ENCODE measurements at places on chromosomes 2 and 18.

DNA sequence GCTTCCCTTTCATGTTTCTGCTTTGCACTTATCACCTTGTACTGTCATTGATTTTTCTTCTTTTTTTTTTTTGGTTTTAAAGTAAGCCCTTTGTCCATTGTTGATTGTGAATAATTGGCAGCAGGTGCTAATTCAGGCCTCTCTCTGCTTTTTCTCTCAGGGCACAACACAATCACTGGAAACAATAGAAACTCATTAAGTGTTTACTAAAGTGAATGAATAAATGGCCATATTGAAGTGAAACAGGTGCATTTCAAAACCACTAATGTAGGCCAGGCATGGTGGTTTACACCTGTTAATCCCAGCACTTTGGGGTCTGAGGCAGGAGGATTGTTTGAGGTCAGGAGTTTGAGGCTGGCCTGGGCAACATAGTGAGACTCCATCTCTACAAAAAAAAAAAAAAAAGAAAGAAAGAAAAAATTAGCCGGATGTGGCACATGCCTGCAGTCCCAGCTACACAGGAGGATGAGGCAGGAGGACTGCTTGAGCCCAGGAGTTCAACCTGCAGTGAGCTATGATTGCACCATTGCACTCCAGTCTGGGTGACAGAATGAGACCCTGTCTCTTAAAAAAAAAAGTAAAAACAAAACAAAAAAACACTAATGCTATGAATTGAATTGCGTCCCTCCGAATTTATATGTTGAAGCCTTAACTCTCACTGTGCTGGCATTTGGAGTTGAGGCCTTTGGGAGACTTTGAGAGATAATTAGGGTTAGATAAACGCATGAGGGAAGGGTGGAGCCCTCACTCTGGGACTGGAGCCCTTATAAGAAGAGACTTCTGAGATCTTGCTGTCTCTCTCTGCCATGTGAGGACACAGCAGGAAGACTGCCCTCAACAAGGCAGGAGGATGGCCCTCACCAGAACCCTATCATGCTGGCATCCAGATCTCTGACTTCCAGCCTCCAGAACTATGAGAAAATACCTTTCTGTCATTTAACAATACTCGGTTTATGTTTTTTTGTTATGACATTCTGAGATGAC is 19.9 kb downstream of the SLC38A11 start:
- DNase-seq = no peak

GRCh38 chr2:214215107-214215506 is 195.7 kb upstream of the VWC2L start:
- no peak for DNase-seq

- DNase-seq = no peak
These were observed 136.7 kb downstream of the BCL2 start for GRCh38 chr18:63182861-63183260.

- no peak for DNase-seq
These were observed 189.6 kb upstream of the SIX3 start for GRCh38 chr2:44751754-44752479.

GRCh38 chr18:73908323-73908722 is 239.3 kb downstream of the FBXO15 start:
- DNase-seq = no peak

DNA sequence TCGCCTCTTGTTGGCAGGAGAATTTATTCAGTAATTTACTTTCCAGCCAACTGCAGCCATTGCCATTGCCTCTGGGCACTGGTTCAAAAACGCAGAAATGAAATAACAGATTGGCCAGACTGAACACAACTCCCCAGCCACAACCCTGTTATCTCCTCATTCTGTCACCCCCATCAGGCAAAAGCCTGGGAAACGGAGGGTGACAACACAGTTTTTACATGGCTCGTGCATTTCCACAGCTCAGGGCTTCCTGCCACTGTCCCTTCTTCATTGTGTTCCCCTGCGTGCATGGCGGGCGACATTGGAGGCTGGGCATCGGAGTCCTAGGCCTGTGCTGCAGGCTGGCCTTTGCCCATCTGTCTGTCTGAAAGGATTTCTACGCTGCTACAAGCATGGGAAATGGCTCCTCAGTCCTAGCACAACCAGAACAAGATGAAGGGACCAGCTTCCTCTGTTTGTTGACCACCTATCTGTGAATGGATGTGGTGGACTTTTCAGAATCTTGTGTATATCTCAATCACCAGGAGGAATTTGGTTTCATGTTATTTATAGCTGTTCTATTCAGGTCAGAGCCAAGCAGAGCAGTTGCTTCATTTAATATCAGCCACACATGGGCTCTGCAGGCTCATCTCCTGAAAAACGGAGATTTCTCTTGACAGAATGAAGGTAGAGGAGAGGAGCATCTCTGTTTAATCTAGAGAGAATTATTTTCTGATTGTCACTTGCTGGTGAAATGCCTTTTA is 107.0 kb downstream of the MGAT5 start:
- peak; percentile 67 for DNase-seq

GRCh38 chr2:21694079-21694878 is 570.5 kb downstream of the TDRD15 start:
- no peak for DNase-seq

DNA sequence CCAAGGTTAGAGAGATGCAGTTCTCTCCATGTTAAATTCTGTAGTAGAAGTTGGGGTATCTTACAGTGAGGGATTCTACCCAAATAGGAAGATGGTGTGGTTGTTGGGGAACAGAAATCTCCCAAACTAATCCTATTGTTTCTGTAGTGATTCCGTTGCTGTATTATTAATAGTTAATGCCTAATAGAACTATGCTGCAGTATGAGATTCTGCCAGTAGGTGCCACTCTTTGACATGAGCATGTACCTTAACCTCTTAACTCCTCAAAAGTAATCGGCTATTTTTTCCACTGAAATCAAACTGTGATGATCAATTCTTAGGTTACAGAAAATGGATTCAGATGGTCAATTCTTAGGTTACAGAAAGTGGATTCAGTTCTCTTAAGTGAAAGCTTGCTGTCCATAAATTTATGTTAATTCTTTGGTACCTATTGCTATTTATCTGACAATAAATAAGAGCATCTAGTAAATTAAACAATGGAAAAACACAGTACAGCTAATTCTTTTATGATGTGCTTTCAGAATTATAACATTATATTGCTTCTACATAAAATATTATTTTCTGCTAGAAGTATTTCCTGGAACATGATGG is 97.9 kb upstream of the DLX2 start:
- no peak for DNase-seq

DNA sequence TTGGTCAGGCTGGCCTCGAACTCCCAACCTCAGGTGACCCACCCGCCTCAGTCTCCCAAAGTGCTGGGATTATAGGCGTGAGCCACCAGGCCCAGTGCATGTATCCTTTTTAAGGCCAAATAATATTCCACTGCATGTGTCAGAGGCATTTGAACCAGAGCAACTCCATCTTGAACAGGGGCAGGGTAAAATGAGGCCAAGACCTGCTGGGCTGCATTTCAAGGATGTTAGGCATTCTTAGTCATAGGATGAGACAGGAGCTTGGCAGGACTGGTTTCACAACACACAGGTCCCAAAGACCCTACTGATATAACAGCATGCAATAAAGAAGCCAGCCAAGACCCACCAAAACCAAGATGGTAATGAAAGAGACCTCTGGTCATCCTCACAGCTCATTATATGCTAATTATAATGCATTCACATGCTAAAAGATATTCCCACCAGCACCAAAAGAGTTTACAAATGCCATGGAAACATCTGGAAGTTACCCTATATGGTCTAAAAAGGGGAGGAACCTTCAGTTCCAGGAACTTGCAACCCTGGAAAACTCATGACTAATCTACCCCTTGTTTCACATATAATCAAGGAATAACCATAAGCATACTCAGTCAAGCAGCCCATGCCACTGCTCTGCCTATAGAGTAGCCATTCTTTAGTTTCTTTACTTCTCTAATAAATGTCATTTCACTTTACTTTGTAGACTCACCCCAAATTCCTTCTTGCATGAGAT is 204.6 kb downstream of the RAB3GAP1 start:
- no peak for DNase-seq

DNA sequence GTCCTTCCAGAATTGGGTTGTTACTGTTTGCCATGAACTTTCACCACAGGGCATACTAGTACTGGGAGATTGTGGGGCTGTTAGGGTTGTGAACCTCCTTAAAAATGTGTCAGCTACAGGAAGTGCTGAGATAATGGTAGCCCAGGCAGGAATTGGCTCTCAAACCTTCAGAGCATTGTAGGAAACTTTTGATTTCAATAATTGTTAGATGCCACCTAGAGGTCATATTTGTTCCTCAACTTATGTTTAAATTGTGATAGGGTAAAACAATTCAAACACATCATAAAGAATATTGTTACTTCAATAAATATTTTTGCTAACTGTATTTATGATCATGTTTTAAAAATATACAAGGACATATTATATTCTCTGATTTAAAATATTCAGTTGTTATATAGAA is 594.6 kb downstream of the ADCYAP1 start:
- DNase-seq = no peak

GRCh38 chr2:239502430-239503186 is 101.8 kb upstream of the HDAC4 start:
- DNase-seq = no peak

- no peak for DNase-seq
These were observed 82.4 kb downstream of the EXOC6B start for GRCh38 chr2:72743481-72743880.

GRCh38 chr18:50097702-50098101 is 97.2 kb downstream of the MYO5B start:
- no peak for DNase-seq

DNA sequence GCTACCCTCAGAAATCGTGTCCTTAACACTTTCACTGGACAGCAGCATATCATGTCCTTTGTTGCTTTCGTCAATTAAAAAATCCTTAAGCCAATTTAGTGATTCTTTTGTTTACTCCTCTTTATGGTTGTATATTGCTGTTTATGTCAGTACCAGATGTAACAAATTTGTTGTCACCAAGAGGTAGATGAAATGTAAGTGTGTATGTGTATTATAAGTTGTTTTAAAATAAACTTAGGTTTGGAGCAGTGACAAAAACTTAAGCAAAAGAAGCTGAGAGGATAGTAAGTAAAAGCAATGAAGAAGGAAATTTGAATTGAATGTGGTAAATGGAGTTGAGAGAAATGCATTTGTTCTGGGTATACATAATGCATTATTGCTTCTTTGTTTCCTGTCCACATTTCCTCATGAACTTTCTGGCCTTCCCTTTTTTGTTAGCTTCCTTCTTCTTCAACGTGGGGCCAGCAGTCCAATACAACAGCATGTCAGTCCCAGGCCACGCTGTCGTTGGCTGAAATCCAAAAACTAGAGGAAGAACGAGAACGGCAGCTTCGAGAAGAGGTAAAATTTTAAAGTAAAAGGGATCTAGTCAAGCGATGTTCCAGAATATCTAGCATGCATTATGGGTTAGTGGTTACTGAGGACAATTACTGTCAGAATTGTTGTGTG is 30.5 kb upstream of the SNORC start:
- DNase-seq = no peak

DNA sequence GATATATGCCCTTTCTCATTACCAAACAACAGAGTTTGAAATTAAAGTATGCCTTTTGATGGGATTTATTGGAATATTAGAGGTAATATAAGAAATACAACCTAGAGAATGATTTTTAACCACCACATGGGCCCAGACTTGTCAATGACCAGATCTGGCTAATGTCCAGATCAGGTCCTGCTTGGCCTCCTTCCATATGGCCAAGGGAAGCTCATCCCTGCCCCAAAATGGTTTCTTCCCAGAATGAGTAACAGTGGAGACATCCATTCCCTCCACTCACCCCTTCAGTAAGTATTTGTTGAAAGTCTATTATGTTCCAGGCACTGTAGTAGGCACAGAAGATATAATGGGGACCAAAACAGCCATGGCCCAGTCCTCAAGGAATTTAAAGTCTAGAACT is 54.9 kb downstream of the ANTXR1 start:
- DNase-seq = no peak

DNA sequence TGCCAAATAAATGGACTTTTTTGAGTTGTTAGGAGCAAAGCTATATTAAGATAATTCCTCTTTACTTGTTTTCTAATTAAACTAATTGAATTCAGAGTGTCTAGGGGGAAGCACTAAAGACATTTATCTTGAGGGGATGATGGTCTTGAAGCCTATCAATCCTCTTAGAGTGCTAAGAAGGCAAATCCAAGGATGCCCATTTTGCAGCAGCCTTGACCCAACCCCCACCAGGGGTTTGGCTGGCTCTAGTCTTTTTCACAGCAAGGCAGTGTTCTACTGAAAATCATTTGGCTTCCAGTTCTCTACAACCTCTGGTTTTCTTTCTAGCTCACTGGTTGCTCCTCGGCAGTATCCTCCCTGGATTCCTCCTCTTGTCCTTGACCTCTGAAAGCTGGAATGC is 6.5 kb upstream of the RAX start:
- DNase-seq = no peak

GRCh38 chr2:29705616-29706015 is 215.8 kb downstream of the ALK start:
- no peak for DNase-seq

- DNase-seq = no peak
These were observed 29.5 kb downstream of the INHBB start for GRCh38 chr2:120375251-120376020.
